ENCODE measurements at places on chromosomes 4 and X. TPM values are rescaled to one million over a fixed set of nuclear protein-coding genes. Genes with fewer than 3 reads are reported as not detected.

PPM1K gene
- 1.6 TPM for polyA plus RNA-seq

HPSE gene
- polyA plus RNA-seq = 2.5 TPM

RAB40A gene
- 1.2 TPM for polyA plus RNA-seq

SULT1B1 gene
- 125 TPM for polyA plus RNA-seq

TRIML2 gene
- polyA plus RNA-seq = not detected

RBMXL3 gene
- polyA plus RNA-seq = not detected

OPRPN gene
- not detected for polyA plus RNA-seq

DNA sequence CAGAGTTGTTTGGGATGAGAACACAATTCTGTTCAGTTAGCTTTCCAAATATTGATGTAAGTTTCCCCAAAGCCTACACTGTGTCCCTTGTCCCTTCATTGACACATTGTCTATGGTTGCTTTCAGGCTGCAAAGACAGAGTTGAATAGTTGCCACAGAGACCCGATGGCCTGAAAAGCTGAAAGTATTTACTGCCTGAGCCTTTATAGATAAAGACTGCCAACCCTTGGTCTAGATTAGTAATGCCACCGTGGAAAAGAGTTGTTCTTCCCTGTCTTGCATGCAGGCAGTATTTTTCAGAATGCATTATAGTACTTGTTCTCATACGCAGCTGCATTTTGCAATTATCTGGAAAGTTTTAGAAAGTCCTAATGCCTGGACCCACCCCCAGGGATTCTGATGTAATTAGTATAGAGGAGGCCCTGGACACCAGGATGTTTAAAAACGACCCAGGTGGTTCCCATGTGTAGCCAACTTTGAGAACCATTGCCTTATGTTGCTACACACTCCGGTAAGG lies 180.8 kb downstream of the FRMPD4 start:
- no peak overlapping the region for H3K27ac ChIP-seq
- H3K4me3 ChIP-seq = no peak overlapping the region
- H3K36me3 ChIP-seq = no peaks in the 10 kb centered on the region
- no peak for DNase-seq

DNA sequence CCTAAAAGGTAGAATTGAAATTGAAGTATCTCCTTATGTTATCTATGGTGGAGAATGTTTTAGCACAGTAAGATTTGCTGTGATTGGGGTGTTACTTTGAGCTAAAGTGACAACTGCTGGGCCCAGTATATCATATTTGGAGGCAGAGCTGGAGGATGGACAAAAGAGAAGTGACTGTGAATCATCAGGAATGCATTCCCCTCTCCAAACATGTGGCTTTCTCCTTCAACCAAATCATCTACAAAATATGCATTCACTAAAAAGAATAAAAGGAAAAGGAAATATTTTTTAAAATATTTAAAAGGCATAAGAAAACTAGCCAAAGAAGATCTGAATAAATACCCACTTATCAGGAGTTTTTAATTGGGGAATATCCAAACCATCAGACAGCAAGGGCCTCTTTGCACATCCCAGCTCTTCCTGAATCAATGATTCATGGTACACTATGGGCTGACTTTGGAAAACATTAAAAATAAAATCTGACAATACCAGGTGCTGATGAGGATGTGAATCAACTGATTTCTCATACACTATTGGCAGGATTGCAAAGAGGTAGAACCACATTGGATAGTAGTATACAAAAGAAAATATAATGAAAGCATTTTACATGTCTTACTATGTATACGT lies 671.7 kb upstream of the NR3C2 start:
- H3K27me3 ChIP-seq = no peaks in the 10 kb centered on the region
- DNase-seq = no peak

GRCh38 chrX:5084279-5084678 lies 1144.4 kb downstream of the NLGN4X start:
- no peak for DNase-seq
- no peaks in the 10 kb centered on the region for H3K4me1 ChIP-seq
- no peaks in the 10 kb centered on the region for H3K27me3 ChIP-seq
- H3K27ac ChIP-seq = no peak overlapping the region

- H3K4me1 ChIP-seq = no peaks in the 10 kb centered on the region
- H3K27ac ChIP-seq = peak overlapping the region; percentile 50
- no peaks in the 10 kb centered on the region for H3K27me3 ChIP-seq
- H3K36me3 ChIP-seq = no peaks in the 10 kb centered on the region
- DNase-seq = no peak
- H3K4me3 ChIP-seq = no peak overlapping the region
Observed at GRCh38 chr4:118889312-118889691, 648 bp downstream of the SYNPO2 start.

DNA sequence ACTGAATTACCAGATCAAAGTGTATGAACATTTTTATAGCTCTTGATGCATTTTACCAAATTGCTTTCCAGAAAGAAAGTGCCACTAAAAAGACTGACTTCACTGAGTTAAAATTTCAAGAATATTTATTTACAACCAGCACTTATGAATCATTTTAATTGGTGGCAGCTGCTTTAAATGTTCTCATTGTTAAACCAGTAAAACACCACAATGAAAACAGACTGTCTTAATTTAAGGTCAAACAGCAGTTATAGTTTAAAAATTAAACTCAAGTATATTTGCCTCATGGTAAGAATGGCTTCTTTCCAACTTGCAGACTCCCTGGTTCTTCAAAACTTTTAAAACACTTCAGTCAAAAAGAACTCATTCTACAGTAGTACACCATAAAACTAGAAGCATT lies 36.9 kb downstream of the AMMECR1 start:
- no peak for DNase-seq
- no peaks in the 10 kb centered on the region for H3K27me3 ChIP-seq
- H3K36me3 ChIP-seq = no peaks in the 10 kb centered on the region
- no peak overlapping the region for H3K4me3 ChIP-seq
- H3K27ac ChIP-seq = no peak overlapping the region

GRCh38 chrX:43881410-43882293 lies 598 bp downstream of the MAOB start:
- H3K27me3 ChIP-seq = no peaks in the 10 kb centered on the region
- DNase-seq = peak; percentile 83
- H3K4me1 ChIP-seq = no peaks in the 10 kb centered on the region
- peak overlapping the region; percentile 54 for H3K4me3 ChIP-seq

DNA sequence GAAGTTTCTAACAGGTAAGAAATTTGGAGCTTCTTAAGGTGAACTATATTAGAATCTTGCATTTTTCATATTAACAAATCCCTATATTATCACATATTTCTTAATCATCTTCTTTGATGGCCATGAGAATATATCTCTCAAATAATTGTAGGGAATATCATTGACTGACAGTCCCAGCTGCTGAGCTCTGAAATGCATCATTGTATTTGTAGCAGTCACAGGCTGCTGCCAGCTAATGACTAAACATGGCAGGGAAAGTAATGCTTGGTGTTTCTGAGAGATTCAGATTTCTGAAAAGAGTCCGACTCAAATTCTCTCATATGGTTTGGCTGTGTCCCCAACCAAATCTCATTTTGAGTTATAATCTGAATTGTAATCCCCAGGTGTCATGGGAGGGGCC lies 171.9 kb downstream of the TRAM1L1 start:
- no peak overlapping the region for H3K27ac ChIP-seq
- H3K4me1 ChIP-seq = no peaks in the 10 kb centered on the region
- H3K36me3 ChIP-seq = no peaks in the 10 kb centered on the region
- no peak for DNase-seq

- H3K36me3 ChIP-seq = peaks cover 5% of the 10 kb centered on the region
- H3K4me1 ChIP-seq = no peaks in the 10 kb centered on the region
- no peaks in the 10 kb centered on the region for H3K27me3 ChIP-seq
- H3K27ac ChIP-seq = no peak overlapping the region
- no peak for DNase-seq
- H3K4me3 ChIP-seq = no peak overlapping the region
Observed at GRCh38 chrX:66232296-66232695, 68.2 kb downstream of the HEPH start.

DNA sequence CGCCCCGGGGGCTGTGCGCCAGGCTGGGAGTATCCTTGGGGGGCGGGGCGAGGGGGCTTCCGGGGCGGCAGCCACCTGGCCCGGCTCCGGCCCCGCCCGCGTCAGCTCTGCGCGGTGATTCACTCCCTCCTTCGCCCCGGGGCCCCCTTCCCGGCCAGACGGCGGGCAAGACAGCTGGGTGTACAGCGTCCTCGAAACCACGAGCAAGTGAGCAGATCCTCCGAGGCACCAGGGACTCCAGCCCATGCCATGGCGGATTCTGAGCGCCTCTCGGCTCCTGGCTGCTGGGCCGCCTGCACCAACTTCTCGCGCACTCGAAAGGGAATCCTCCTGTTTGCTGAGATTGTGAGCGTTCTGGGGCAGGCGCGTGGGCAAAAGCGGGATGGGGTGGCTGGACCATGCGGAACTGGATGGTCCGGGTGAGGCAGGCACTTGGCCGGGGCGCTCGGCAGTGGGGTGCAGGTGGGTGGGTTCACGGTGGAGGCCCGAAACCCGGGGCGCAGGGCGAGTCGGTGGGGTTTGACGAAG lies at the start of gene PLP2:
Gene PLP2, plus strand, starts transcription at position 147 of the 528 bp plus-strand sequence. Its CDS starts 103 bp downstream, at position 250.
- no peaks in the 10 kb centered on the region for H3K27me3 ChIP-seq
- DNase-seq = peak; percentile 56
- H3K36me3 ChIP-seq = peaks cover 36% of the 10 kb centered on the region
- H3K4me1 ChIP-seq = no peaks in the 10 kb centered on the region

- DNase-seq = peak; percentile 12
Observed at GRCh38 chrX:20265726-20266681, 705 bp downstream of the RPS6KA3 start.

DNA sequence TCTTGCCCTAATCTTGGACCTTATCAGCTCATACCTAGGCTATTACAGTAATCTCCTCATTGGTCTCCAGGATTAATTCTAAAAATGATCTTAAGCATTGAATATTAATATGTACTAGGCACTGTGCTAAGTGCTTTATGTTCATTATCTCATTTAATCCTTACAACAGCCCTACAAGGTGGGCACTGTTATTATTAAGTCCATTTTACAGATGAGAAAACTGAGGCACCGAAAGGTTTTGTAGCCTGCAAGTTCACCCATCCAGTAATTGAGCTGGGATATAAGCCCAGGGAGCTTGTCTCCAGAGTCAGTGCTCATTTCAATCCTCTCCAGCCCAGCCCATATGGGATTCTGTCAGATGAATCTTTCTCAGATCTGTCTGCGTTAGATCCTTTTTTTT lies 20.8 kb downstream of the SLC25A43 start:
- peak overlapping the region; percentile 55 for H3K27ac ChIP-seq
- no peaks in the 10 kb centered on the region for H3K4me1 ChIP-seq
- H3K4me3 ChIP-seq = no peak overlapping the region
- no peaks in the 10 kb centered on the region for H3K36me3 ChIP-seq
- DNase-seq = no peak
- H3K27me3 ChIP-seq = no peaks in the 10 kb centered on the region

DNA sequence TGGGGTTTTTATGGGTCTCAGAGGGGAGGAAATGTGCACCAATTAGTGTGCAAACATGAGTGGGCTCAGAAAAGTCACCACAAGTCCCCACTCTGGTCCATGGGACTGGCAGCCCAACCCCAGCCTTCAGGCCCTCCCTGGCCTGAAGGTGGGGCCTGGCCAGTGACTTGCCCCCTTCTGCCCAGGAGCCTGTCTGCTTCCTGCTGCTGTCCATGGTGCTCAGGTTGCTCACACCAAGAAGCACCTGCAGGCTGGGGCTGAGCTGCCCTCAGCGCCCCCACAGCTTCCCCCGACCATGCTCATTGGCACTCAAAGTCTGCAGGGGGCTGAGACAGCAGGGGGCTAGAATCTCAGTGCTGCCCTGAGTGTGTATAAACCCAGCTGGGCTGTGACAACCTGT lies 30.6 kb upstream of the GC start:
- no peak overlapping the region for H3K4me3 ChIP-seq
- no peak overlapping the region for H3K27ac ChIP-seq
- no peaks in the 10 kb centered on the region for H3K27me3 ChIP-seq
- DNase-seq = no peak
- no peaks in the 10 kb centered on the region for H3K36me3 ChIP-seq
- no peaks in the 10 kb centered on the region for H3K4me1 ChIP-seq

DNA sequence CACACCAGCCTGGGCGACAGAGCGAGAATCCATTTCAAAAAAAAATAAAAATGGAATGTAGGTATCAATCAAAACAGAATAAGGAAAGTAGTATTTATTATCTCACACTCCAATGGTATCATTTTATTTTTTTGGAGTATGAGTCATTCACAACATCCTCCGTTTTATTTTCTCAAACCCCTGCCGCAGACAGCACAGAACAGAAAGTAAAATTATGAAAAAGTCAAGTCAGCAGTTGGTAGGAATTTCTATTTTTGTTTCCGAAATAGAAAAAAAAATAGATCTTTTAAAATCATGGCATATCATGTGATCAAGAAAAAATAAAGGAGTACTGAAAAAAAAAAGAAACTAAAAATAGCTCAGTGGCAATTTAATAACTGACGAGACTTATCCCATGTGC lies 490.7 kb upstream of the TENM3 start:
- H3K36me3 ChIP-seq = no peaks in the 10 kb centered on the region
- H3K27me3 ChIP-seq = no peaks in the 10 kb centered on the region
- no peaks in the 10 kb centered on the region for H3K4me1 ChIP-seq

DNA sequence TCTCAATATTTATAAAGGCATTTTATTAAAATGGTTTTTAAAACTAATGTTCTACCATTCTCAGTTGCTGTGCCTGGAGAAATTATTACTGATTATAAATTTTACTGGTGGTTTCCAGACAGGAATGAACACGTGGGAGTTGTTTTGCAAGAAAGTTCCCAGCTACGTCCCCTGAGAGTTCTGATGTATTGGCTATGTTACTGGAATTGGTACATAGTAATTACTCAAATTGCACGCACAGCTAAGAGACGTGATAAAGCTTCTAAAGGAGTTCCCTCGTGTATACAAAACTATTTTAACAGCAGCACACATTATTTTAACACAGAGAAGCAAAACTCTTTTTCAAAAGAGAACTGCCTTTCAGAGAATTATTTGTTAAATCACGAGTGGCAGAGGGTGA lies 292.2 kb downstream of the NLGN4X start:
- H3K36me3 ChIP-seq = no peaks in the 10 kb centered on the region
- no peak for DNase-seq
- no peaks in the 10 kb centered on the region for H3K27me3 ChIP-seq
- H3K4me1 ChIP-seq = no peaks in the 10 kb centered on the region

GRCh38 chr4:188372058-188372457 lies 232.8 kb downstream of the TRIML1 start:
- H3K36me3 ChIP-seq = no peaks in the 10 kb centered on the region
- H3K27ac ChIP-seq = no peak overlapping the region
- no peaks in the 10 kb centered on the region for H3K4me1 ChIP-seq

- no peaks in the 10 kb centered on the region for H3K4me1 ChIP-seq
- no peak overlapping the region for H3K27ac ChIP-seq
- no peak for DNase-seq
- H3K27me3 ChIP-seq = no peaks in the 10 kb centered on the region
- no peak overlapping the region for H3K4me3 ChIP-seq
- H3K36me3 ChIP-seq = no peaks in the 10 kb centered on the region
Observed at GRCh38 chr4:83276299-83277040, 8.1 kb downstream of the COQ2 start.

GRCh38 chrX:41350150-41350975 lies 16.4 kb downstream of the DDX3X start:
- H3K27me3 ChIP-seq = no peaks in the 10 kb centered on the region

GRCh38 chrX:1477801-1478458 lies 25.2 kb upstream of the ASMTL start:
- H3K27me3 ChIP-seq = no peaks in the 10 kb centered on the region
- H3K4me3 ChIP-seq = no peak overlapping the region
- no peaks in the 10 kb centered on the region for H3K36me3 ChIP-seq
- no peak for DNase-seq
- no peaks in the 10 kb centered on the region for H3K4me1 ChIP-seq

- H3K27me3 ChIP-seq = no peaks in the 10 kb centered on the region
- DNase-seq = no peak
- no peaks in the 10 kb centered on the region for H3K4me1 ChIP-seq
- no peak overlapping the region for H3K27ac ChIP-seq
Observed at GRCh38 chrX:133638285-133638684, 223.0 kb upstream of the GPC4 start.

All from small intestine (tissue), 16 donors.